Bronchial epithelial cell (primary cell): ENCODE measurements at places on chromosomes 12 and 14.
A peak's percentile ranks its signal among the peaks of the same experiment; 100 is the strongest.

DNA sequence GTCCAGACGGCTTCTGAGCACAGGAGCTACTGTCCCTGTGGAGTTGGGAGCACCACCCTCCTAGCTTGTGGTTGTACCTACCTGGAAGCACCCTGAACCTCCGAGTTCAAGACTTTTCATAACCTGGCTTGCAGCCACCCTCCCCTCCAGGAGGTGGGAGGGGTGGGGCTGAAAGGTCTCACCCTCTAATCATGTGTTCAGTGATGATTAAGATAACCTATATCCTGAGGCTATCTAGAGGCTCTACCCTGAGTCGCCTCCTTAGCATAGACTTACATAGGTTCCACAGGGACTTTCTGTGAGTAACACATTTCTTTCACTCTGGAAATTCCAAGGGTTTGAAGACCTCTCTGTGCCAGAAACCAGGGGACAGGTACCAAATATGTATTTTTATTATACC is 146.5 kb downstream of the CFAP54 start:
- peak; percentile 66 for DNase-seq

DNA sequence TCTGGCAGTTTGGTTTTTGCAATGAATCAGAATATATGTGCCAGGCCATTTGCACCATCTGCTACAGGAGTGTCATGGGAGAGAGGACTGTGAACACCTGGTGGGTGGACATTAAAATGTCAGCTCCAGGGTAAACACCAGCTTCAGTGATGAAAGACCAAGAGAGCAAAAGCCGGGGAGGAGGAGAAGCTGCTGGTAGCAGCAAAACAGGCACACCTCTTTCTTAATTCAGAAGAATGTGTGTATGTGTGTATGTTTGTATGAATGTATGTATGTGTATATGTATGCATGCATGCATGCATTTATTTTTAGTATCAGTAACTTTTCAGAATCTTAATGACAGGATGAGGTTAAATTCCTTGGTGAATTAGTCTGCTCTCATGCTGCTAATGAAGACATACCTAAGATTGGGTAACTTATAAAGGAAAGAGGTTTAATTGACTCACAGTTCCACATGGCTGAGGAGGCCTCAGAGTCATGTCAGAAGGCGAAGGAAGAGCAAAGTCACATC is 357.4 kb upstream of the PRICKLE1 start:
- peak; percentile 50 for DNase-seq

DNA sequence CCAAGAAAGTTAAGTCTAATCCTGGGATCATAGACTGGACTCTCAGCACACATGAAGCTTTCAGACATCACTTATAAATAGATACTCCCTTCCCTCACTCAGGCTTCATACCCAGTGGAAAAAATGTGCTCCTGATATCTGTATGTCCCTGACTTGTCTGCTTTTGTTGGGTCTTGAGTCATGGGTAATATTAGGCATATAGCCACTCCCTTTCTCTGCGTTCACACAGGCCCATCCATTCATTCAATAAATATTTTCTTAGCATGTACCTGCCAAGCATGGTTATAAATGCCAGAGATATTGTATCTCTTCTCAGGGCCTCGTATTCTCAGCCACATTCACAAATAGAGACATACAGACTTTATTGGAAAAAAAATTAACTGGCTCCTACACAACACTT is 43.5 kb downstream of the COX16 start:
- DNase-seq, result peak; percentile 87

DNA sequence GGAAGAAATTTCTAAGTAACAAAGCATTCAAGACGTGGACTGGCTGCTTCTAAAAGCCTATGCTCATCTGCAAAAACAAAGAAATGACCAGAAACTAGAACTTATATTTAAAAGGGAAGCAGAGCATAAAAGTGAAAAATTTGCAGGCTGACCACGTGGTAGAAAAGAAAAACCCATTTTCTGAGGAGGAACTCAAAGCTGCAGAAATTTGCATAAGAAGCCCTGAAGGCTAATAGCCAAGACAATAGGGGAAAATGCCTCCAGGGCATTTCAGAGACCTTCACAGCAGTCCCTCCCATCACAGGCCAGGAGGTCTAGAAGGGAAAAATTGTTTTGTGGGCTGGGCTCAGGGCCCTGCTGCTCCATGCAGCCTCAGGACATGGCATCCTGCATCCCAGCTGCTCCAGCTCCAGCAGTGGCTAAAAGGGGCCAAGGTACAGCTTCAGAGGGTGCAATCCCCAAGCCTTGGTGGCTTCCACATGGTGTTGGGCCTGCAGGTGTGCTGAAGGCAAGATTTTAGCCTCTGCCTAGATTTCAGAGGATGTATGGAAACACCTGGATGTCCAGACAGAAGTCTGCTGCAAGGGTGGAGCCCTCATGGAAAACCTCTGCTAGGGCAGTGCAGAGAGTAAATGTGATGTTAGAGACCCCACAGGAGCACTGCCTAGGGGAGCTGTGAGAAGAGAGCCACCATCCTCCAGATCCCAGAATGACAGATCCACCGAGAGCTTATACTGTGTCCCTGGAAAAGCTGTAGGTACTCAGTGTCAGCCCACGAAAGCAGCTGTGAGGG is 55.5 kb downstream of the CHGA start:
- DNase-seq, result no peak

DNA sequence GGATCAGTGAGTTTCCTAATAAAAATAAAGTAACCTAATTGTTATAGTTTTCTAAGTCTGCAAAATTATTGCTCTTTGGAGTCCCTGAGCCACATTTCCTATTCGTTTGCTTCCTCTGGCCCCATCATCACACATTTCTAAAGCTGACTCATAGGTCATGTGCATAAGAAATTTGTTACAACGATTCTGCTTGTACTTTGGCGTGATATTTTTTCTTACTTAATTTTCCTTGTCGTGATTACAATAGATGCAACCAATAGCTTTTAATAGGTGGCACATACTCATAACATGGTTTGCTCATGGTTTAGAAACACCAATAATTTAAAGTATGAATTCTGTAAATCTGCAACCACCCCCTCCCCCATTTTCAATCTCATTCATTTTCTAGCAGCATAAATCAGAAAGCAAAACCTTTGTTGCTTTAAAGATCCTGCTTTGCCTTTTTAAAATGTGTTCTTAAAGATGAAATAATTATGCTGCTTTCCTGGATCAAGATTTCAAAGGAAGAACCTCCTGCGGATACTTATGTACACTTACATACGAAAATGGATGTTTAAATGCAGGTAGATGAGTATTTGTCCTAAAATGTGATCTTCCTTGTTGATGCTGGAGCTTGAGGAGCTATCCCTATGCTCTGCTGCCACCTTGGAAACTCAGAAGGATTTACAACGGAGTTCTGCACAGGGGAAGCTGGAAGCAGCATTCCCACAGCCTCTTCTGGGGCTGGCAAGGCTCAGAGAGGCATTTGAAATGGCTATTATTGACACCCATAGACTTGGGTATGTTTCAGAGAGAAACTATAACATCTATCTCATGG is 1.7 kb upstream of the FLRT2 start:
- DNase-seq, result peak; percentile 89

GRCh38 chr12:3962631-3963483 is 89.7 kb upstream of the PARP11 start:
- DNase-seq, result peak; percentile 32

- peak; percentile 58 for DNase-seq
Observed at GRCh38 chr12:81296556-81297305, 218.9 kb downstream of the ACSS3 start.

DNA sequence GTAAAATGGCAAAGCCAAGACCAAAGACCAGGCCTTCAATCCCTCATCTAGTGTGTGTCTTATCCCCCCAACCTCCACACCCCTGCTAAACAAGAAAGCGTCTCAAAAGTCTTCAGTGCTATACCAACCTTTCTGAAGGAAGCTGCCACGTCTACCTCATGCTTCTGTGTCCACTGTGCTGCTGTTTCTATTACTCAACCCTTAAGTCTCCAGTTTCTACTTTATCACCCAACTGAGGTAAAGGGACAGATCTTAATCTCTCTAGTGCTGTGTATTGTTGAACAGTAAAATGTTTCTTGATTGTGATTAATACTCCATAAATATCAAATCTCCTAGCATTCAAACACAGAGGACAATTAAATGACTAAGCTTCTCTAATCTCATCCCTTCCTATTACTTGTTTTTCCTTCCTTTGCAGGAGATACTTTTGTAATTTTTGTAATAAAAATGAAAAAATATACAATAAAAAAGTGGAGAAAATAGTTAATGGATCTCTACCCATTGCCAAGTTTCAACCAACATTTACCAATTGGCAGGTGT is 23.3 kb downstream of the BTBD7 start:
- DNase-seq, result no peak

DNA sequence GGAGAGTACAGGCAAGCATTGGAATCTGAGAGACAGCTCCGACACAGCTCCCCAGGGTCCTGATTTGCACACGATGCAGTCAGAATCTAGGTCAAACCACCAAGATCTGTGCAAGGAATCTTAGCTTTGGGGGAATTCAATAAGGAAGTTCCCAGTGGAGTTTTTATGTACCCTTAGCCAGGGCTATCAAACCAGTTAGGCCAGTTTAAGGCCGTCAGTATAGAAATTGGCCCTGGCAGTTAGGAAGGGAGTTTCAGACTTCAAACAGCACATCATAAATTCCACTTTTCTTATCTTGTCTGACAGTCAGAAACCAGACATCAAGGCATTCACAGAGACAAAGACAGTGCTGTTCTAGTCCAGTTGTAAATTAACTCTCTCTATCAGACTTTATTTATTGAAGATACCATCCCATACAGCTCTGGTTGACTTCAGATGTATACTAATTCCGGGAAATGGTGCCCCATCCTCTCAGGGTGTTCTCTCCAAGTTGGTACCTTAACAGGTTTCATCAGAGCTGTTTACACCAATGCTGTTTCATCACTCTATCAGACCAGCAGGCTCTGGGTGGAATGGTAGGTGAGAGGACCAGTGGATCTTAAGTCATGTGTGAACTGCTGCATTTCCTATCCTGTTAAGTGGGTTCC is 157.5 kb upstream of the ATF7IP start:
- DNase-seq, result peak; percentile 69

GRCh38 chr14:62003701-62004100 is 241.5 kb downstream of the SNAPC1 start:
- DNase-seq, result peak; percentile 55

GRCh38 chr12:92721130-92721529 is 18.3 kb downstream of the PLEKHG7 start:
- DNase-seq, result no peak

DNA sequence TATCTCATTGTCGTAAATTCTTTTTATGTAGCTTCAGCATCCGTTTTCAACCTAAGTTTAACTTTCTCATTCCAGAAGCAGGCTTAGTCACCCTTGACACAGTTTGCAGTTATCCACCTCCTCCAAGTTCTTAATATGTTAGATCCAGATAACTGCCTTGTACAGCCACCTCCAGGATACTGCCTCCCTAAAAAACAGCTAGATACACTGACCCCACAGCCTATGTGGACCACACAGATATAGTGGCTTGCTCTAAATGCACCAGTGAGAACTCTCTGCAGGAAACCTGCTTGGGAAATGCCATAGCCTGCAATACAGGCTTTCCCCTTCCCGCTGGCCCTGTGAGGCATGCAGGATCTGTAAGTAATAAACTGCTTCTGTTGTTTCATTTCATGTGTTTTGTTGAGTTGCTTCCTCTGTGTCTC is 11.1 kb upstream of the RTL1 start:
- DNase-seq, result peak; percentile 12

- peak; percentile 30 for DNase-seq
Observed at GRCh38 chr14:106187216-106187615, 660.8 kb downstream of the TMEM121 start.

DNA sequence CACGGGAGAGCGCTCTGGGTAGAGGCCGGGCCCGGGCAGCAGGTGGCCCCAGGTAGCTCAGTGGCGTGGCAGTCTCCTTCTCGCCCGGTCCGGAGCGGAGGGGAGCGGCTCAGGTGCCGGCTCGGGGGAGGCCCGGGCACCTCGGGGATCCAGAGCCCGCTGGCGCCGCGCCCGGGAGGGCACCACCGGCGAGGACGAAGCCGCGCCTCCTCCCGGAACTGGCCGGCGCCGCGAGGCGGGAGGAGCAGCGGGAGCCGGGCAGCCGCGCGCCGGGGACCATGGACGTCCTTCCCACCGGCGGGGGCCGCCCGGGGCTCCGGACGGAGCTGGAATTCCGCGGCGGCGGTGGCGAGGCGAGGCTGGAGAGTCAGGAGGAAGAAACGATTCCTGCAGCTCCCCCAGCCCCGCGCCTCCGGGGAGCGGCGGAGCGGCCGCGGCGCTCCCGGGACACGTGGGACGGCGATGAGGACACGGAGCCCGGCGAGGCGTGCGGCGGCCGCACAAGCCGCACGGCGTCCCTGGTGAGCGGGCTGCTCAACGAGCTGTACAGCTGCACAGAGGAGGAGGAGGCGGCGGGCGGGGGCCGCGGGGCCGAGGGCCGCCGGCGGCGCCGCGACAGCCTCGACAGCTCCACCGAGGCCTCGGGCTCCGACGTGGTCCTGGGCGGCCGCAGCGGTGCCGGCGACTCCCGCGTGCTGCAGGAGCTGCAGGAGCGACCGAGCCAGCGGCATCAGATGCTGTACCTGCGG is 21.5 kb upstream of the GNS start:
- DNase-seq, result no peak

- peak; percentile 100 for DNase-seq
Observed at GRCh38 chr14:32341947-32342846, 13.1 kb downstream of the AKAP6 start.

DNA sequence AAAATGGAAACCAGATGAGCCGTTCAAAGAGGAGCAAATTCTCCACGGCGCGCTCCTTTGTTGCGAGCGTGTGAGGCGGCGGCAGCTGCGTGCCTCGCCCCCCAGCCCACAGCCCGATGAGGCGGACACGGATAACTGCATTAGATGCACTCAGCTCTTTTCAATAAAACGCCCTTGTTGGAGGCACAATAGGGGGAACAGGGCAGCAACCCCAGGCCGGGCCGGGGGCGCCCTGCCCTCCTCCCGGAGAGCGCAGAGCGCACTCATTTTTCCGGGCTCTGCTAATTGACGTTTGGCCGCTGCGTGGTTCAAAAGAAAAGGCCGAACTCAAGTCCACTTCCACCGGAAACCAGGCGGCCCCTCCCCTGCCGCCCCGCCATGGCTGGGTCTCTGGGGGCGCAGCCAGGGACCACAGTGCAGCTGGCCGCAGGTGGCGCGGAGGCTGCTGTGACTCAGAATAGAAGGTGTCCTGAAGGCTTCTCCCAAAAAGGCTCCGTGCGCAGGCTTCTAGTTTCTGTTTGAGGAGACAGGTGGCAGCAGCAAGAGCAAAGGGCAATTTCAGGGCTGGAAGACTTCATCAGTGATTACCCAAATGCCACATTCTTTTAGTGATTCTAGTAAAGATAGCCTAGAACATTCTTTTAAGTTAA is 29.0 kb upstream of the SMOC1 start:
- DNase-seq, result no peak

DNA sequence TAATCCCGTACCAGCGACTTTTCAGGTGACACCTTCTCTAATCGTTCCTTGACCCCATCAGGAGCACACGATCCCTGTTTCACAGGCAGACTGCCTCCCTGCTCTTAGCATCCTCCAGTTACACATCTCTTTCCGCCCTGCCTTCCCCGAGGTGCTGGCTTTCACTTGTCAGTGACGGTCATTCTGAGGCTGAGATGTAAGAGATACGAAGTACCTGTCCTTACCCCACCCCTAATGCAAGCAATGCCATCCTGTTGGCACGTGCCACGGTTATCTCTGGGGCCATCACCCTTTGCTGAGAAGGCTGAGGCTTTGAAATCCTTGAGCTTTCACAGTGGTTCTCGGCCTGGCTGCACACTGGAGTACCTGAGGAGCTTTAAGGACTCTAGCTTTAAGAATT is 24.4 kb downstream of the B4GALNT3 start:
- DNase-seq, result no peak
